ENCODE measurements at places on chromosomes 11 and 22.

GRCh38 chr11:45108070-45109064 lies 38.1 kb upstream of the PRDM11 start:
- DNase-seq, result no peak

DNA sequence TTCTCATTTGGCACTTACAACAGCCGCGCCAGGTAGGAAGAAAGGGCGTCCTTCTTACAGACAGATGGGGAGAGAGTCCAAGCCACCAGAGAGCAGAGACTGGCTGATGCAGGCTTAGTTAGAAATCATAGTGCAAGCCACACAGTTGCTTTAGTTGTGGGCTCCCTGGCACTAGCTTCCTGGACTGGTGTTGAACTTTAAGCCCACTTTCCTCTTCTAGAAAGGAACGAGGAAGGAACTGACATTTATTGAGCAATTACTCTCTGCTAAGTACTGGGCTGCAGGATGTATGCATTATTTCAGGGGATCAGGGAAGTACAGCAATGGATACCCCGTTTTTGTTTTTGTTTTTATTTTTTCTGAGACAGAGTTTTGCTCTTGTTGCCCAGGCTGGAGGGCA lies 3.0 kb downstream of the BACE1 start:
- DNase-seq, result no peak

GRCh38 chr11:86403458-86403857 lies 28.8 kb downstream of the CCDC81 start:
- DNase-seq, result no peak

DNA sequence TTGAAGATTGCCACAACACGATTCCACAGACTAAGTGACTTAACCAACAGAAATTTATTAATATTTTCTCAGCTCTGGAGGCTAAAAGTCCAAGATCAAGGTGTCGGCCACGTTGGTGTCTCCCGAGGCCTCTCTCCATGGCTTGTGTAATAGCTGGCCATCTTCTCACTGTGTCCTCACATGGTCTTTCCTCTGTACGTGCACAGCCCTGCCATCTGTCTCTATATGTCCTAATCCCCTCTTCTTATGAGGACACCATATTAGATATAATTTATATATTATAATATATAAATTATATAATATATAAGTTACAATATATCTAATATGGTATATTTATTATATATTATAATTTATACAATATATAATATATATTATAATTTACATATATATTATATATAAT lies 25.1 kb upstream of the SCGB1A1 start:
- DNase-seq, result no peak

GRCh38 chr11:79940165-79940564 lies 499.3 kb upstream of the TENM4 start:
- no peak for DNase-seq

DNA sequence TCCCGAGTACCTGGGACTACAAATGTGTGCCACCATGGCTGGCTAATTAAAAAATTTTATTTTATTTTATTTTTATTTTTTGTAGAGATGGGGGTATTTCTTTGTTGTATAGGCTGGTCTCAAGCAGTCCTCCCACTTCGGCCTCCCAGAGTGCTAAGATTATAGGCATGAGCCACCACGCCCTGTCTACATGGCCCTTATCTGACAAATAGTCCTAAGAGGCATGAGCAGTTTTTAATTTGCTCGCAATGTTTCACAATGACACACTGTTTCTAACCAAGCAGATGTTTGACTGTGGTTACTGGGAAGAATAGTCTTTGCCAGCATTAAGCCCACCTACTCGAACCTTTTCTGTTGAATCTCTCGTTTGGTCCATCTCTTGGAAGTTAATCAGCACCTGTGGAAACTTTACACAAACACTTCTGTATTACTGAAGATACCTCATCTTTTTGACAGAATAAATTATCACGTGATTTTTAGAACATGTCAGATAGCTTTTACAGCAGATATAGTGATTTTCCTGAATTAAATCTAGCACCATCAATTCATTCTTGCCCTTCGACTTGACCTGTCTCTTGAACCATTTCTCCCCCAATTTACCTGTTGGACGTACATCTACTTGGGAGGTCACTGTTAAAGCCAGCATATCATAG lies 71.4 kb downstream of the MTMR3 start:
- no peak for DNase-seq

GRCh38 chr11:111718436-111718835 lies 47.8 kb downstream of the PPP2R1B start:
- no peak for DNase-seq

DNA sequence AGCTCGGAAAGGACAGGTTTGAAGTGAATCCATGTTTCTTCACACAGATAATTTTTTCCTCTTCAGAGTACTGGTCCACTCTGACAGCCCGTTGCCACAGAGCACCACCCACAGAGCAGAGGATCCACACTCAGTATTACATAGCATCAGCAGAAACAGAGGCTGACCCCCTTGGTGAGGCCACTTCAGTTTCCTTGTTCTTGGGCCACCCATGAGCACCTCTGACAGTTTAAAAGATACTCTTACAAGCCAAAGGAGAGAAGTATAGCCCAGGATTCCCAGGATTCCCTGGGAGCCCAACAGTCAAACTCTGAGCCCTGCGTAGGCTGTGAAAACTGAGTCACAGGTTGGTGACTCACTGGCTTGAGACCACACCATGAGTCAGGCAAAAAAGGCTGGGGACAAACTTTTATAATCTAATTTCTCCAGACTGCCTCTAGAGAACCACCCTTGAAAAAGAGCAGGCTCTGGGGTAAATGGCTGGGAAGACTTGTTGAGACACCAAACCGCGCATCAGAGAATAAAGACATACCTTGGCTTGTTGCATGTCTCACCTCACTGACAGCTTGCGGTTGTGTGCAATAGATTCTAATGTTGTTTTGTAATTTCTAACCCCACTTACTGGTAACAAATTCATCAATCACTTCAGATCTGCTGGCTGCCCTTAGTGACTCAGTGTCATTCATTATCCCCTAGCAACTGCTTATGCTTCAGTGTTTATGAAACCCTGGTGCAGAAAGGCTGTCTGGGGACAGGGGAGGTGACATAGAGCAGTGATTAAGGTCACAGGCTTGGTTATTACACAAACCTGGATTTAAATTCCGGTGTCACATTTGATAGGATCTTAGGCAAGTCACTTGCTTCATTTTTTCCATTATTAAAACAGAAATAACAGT lies 56.9 kb upstream of the PRSS23 start:
- DNase-seq, result peak; percentile 7

DNA sequence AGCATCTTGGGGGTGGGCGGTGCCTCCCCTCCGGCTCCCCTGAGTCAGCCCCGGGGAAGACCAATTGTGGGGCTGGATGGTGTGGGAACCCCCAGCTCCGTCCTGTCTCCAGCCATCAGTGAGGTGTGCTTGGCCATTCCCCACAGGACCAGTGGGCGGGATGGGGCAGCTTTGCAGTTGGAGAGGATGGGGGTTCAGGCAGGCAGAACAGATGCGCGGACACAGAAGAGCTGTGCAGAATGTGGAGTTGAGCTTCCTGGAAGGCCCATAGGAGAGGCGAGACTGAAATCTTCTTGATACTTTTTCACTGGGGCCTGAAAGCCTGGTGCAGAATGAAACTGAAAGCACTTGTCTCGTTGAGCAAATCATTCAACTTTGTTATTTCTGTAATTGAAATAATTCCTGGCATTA lies 23.8 kb downstream of the PARVB start:
- DNase-seq, result no peak

DNA sequence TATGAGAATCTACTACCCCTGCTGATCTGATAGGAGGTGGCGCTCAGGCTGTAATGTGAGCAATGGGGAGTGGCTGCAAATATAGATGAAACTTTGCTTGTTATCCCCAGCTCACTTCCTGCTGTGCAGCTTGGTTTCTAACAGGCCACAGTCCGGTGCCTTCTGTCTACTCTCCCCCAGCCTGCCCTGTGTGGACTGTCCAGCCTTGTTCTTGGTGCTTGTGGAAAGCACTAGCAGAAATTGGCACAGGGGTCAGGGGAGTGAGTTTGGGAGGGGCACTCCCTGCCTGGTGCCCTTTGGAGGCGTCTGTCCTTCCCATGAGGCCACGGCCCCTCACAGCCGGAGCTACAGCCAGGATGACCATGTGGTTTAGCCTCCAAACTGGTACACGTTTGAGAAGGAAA lies 14.3 kb downstream of the MOV10L1 start:
- no peak for DNase-seq

- DNase-seq, result no peak
Measured at GRCh38 chr11:55263081-55263480, 1.1 kb downstream of the TRIM48 start.

DNA sequence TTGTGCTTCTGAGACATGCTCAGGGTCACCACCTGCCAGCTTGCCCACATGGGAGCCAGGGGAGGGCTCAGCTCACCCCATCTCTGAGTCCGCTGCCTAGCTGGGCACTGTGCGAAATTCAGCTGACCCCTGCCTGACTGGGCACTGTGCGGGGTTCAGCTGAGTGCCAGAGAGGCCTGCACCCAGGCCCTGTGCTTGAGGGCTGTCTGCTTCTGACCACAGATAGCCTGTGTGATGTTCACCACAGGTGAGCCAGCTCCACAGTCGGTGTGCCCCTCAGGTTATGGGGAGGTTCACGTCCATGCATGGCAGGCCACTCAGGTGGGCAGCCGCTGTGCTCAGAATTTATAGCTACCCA lies 84.5 kb upstream of the SUSD2 start:
- no peak for DNase-seq

- peak; percentile 67 for DNase-seq
Measured at GRCh38 chr11:2420502-2421225, 20.1 kb downstream of the TSSC4 start.

DNA sequence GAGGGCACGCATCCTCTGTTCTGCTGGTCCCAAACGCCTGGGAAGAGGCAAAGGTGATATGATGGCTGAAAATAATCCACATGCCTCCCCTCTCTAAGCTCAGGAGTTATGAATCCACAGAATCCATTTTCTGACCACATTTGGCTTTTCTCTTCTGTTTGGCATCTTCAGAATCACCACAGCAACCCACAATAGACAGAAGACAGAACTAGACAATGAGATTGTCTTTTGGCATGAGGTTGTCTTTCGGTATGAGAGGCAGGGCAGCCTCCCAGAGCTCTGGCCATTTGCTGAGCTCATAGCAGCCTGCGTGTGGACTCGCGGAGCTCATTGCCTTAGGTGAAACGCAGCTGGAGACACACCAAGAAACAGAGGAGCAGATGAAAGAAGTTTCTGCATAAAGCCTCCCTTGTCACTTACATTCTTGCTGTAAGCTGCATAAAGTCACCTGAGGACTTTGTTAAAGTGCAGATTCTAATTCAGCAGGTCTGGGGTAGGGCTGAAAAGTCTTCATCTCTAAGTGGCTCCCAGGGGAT lies 868.0 kb downstream of the NTM start:
- no peak for DNase-seq

GRCh38 chr11:77201991-77202841 lies 74.2 kb downstream of the MYO7A start:
- no peak for DNase-seq

DNA sequence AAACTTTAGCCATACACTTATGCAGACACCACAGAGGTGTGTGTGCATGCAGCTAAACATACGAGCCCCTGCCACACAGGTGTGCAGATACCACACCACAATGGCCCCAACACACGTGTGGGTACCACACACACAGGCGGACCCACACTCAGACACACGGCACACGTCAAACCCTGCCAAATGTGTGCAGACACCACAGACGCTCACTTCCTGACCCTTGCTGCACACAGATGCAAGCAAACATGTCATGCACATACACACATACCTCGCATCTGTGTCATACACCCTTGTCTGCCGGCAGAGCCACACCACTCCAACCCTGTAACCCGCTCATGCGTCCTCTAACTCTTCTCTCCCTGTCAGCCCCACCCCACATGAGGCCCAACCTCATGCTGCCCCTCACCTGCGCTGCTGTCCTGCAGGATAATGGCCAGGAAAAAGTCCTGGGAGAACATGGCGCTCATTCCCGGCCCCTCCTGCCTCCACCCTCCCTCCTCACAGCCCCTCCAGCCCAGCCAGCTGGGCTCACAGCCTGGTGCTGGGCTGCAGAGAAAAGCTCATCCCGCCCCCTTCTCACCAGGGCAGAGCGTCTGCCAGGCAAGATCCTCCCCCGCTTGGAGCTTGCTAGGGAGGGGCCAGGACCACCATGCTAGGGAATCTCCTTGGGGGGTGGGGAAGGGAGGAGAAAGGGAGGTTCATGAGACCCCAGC lies 14.2 kb downstream of the SMPD1 start:
- DNase-seq, result peak; percentile 48

DNA sequence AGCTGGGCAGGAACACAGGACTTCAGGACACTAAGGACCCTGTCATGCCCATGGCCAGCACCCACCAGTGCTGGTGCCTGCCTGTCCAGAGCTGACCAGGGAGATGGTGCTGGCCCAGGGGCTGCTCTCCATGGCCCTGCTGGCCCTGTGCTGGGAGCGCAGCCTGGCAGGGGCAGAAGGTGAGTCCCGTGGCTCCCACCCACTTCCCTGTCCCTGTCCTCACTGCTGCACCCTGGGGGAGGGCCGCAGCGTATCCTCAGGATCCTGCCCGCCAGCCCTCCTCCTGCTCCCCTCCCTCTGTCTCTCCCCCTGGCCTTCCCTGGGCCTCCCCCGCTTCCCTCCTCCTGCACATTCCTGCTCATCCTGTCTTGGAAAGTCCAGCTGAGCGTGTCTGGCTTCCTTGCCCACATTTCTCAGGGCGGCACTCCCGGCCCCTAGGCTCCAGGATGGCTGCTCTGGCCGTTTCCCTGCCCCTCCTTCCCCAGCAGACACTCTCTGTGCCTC lies 8.7 kb downstream of the CSF2RB start:
- no peak for DNase-seq

DNA sequence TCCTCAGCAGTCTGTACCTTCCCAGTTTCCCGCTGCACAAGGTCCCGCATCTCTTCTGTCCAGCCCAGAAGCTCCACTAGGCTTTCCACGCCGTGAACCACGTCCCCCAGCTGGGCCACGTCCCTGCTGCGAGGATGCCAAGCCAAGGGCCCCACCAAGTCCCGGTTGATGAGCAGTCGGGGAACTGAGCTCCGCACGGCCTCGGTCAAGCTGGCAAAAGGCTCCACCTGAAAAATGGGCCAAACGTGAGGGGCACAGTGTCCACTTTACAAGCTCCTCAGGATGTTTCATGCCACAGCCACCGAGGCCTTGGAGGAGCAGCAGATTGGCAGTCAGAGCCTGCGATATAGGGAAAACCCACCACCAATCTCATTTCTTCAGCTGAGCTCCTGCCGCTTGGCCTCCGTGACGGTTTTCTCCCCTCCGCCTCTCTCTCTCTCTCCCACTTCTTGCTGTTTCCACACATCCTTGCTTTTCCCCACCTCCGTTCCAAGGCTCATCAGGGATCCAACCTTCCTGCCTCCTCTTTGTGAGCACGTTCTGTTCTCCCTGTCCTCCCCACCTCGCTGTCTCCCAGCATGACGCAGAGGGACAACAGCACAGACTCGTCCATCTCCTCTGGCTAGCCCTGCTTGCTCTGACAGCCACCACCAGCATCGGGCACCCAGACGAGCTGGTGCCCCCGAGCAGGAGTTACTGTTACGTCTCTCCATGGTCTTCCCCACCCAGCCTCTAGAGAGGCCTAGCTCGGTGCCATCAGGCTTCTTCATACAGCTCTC lies 11.5 kb downstream of the RIC8A start:
- no peak for DNase-seq

Data from CD4-positive, alpha-beta T cell treated with Interferon gamma for 1 hour (primary cell).